ENCODE measurements at places on chromosomes 7 and 10.
A peak's percentile ranks its signal among the peaks of the same experiment; 100 is the strongest.

GRCh38 chr10:132403511-132404168 lies 6.6 kb downstream of the PWWP2B start:
- no peak for DNase-seq

DNA sequence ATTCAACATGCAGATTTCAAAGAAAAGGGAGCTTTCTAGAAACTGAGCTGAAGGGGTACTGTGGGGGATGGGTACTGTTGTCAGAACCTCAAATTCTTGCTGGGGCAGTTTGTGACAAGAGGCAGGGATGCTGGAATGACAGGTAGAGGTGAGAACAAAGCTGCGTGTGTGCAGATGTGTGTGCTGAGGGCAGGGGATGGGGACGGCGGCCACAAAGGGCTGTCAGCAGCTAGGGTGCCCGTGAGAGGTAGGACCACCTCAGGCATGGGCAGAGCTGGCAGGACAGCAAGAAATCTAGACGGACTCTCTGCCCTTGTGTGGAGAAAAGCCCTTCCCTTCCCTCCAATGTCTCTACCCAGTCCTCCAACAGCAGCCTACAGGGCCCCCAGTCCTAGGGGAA lies 14.4 kb upstream of the BAZ1B start:
- no peak for DNase-seq

DNA sequence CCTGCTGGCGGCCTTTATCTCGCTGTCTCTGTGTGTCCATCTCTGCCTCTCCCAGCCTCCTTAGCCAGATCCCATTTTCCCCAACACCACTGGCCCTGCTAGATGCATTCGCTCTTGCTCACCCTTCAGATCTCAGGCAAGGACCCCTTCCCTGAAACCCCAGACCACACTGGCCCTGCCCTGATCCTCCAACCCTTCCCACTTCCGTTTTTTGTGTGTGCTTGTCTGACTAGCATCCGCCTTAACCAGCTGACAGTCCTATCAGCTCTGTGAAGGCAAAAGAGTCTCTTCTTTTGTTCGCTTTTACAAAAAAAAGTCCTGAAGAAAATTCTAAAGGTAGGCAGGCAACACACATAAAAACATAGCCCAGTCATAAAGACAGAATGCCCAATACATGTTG lies 28.7 kb downstream of the CHST15 start:
- DNase-seq, result no peak

DNA sequence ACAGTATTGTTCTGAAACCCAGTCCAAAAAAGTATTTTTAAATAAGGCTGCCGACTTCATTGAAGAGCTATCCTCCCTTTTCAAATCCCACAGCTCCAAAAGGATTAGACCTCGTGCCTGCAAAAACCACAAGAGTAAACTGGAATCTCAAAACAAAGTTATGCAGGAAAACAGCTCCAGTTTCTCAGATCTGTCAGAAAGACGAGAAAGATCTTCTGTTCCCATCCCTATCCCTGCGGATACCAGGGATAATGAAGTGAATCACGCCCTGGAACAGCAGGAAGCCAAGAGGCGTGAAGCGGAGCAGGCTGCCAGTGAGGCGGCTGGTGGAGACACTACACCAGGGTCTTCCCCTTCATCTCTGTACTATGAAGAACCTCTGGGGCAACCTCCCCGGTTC lies 12.6 kb downstream of the MYPN start:
- DNase-seq, result no peak

- no peak for DNase-seq
Observed at GRCh38 chr10:90571481-90572258, 286.2 kb downstream of the HTR7 start.

DNA sequence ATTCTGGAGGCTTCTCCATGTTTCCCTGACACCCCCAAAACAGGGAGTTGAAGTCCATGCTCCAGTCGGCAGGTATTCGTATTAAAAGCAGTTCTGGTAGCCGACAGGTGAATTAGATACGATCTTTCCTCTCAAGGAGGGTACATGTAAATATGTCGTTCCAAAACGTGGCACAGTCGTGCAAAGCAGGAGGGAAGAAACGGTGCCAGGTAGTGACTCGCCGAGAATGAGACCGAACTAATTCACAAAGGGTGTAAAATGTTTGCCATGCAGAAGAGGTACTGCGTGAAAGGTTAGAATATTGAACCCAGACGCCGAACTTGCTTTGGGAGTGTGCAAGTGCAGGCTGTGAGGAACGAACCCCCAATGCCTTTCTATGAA lies 483 bp downstream of the EDRF1 start:
- no peak for DNase-seq

DNA sequence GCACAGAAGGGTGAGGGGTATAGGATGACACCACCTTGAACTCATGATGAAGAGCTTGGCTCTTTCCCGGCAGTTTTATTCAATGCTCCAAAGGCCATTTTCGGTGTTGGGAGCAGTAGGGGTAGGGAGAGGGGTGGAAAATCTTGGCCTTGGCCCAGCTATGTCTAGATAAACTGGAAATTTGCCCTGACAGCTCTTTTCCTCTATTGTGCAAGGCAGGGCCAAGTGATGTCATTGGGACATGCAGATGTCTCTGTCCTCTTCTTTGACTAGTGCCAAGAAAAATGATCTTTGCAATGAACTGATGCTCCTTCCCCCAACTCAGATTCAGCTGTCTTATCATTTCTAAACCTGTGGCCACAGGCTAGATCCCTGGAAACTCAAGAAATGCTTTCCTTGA lies 27.7 kb upstream of the PRKCQ start:
- DNase-seq, result no peak

- DNase-seq, result no peak
Observed at GRCh38 chr7:47730142-47730541, 148.2 kb upstream of the TNS3 start.

GRCh38 chr10:1169981-1170866 lies 114.0 kb downstream of the WDR37 start:
- no peak for DNase-seq

DNA sequence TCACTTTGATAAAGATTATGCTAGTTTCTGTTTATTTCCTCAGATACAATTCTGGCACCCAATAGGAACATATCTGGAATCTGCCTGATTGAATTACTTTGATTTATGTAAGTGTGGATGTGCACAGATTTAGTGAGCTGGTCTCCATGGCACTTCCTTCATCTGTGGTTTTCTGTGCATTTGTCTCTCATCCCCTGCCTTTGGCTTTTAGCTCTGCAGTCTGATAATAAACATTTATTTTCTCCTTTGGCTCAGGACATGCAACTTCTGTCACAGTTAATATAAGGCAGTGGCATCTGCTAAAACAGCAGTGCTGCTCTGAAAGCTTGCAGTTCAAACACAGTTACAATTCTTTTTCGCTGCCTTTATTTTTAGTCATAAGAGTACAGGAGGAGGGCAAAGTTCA lies 273.7 kb upstream of the CHRM2 start:
- peak; percentile 5 for DNase-seq

DNA sequence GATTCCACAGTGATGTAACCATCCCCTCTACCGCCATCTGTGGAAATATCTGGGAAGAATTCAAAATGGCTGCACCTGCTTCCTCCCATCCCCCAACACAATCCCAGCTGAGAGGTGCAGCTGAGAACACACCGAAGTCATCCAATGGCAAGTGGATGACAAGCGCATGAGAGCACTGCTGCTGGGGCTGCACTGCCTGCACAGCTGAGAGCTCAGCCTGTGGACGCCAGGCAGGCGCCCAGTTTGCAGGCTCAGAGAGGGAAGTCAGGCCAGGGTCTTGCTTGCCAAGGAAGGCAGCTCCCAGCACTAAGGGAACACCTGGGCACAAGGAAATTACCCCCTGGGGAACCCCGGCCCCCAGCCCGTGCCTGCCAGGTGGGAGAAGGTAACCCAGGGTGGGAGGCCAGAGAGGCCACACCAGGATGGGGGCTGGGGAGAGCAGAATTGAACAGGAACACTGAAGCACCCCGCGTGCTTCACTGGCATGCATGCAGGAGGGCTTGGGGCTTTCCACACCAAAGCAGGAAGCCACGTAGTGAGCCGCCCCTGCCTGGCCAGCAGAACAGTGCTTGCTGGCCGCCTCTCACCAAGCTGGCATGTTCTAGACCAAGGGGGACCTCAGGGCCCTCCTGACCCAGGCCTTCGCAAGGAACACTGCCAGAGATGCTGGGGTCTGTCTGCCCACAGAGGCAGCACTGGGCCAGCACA lies 46.2 kb downstream of the FAM53B start:
- DNase-seq, result no peak

GRCh38 chr10:67602268-67602950 lies 93.6 kb downstream of the CTNNA3 start:
- DNase-seq, result no peak

GRCh38 chr10:48800007-48800675 lies 115.5 kb downstream of the WDFY4 start:
- no peak for DNase-seq
